ENCODE measurements at places on chromosomes 12 and 14.

- no peak for DNase-seq
Observed at GRCh38 chr12:42261708-42262107, 23.7 kb upstream of the YAF2 start.

DNA sequence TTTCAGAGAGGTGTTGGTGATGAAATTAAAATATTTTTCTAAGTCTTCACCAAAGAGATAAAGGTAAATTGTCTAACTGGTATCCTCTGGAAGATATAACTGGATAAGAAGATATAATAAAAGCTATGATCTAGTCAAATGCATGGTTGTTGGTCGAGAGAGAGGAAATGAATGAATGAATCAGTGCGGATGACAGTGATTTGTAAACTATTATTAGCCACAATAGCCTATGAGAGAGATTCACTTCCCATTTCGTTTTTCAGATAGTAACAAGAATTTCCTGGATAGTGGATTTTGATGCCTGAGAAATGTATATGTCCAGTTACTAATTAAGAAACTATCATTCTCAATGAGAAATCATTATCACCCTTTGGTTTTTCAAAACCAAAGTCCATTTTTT, 63.1 kb downstream of the HEATR5A start:
- no peak for DNase-seq

- DNase-seq = no peak
Observed at GRCh38 chr14:76984297-76984696, 44.2 kb downstream of the IRF2BPL start.

DNA sequence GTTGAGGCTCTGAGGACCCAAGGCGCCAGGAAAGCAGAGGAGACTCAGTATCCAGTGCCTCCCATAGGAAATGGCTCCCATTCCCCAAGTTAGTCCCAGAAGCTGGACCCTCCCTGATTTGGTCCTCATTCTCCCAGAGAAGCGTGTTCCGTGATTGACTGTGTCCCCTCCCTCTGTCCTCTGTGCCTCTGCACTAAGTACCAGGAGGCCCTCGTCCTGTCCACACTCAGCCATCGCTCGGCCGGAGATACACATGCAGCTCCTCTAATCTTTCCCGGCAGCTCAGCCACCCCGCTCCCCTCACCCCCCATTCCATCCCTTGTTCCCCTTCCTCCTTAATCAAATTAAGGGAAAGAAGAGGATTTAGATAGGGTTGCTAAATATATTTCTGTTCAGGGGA, 28.3 kb upstream of the ATP2A2 start:
- DNase-seq = no peak

GRCh38 chr12:93916402-93916801, 232.0 kb upstream of the PLXNC1 start:
- DNase-seq = no peak

Data from CD4-positive, alpha-beta T cell treated with Interleukin-17A for 1 hour (primary cell).